ENCODE measurements at places on chromosomes 1 and 21. TPM values are rescaled to one million over a fixed set of nuclear protein-coding genes. Genes with fewer than 3 reads are reported as not detected.

DNA sequence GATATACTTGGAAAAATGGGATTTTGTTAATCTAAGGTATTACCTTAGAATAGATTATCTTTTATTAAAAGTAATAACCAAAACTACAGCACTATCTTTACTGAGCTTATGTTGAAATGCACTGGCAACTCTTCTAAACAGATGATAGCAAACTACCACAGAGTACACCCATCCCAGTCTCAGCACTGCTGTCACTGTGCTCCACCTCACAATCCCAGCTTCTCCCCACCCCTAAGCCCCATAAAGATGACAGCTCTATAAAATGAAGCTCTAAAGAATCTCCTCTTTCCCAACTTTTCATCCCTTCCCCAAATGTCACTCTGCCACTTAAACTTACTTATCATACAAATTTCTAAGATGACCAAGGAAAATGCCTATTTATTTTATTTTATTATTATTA is 6.4 kb downstream of the DSTYK start:
- no peak for DNase-seq

- no peak for DNase-seq
These were observed 12.1 kb downstream of the EPHA10 start for GRCh38 chr1:37752583-37753471.

DNA sequence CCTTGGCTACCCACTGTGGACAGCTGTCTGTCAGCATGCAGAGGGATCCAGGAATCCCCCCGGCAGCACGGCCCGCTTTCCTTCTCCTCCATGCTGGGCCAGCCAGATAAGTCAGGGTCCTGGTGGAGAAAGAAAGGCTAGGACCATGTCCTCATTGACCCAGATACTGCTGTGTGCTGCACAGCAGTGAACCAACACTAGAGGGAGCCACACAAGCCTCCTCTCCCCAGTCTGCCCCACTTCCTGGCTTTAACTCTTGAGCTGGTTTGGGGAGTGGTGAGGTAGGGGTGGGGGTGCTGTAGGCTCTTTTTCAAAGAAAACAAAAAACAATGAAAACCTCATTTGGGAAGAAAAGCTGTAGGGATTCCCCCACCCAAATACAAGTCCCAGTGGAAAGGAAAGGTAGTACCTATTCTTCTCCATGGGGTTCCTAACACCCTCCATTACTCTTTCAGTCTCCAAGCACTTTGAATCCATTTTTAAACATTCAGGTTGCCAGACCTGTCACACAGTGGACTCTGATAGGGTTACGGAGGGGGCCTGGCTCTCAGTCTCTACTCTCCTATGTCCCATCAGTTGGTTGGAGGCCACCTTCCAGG is 84.9 kb upstream of the CD1D start:
- DNase-seq = peak; percentile 41

DNA sequence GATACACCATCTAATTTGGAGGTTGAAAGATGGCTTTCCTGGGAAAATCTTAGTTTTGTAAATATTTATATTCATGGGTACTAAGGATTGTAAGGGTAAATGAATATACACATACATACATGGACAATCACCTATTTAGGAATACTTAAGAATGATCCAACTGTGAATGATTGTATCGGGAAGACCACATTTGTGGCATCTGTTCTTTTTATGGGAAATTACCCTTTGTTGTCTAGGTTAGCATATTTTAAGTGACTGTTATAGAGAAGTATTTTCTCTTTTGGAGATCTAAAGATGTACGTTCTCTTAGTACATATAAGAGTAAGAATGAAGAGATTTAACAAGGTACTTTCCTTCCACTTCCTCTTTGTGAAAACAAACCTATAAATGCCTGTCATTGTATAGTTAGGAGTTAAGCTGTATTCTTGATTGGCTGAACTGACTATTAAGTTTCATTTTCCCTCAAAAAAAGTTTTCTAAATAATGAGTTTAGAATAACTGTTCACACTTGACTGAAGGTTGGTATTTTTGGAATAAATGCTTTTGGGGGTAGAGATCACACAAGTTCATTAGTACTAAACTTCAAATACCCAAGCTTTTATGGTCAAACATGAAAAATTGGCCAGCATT is 26.7 kb downstream of the SNX7 start:
- no peak for DNase-seq

GRCh38 chr1:81254560-81254959 is 546.2 kb upstream of the ADGRL2 start:
- no peak for DNase-seq

GRCh38 chr1:54051933-54052430 is 1.0 kb downstream of the TMEM59 start:
- peak; percentile 54 for DNase-seq

DNA sequence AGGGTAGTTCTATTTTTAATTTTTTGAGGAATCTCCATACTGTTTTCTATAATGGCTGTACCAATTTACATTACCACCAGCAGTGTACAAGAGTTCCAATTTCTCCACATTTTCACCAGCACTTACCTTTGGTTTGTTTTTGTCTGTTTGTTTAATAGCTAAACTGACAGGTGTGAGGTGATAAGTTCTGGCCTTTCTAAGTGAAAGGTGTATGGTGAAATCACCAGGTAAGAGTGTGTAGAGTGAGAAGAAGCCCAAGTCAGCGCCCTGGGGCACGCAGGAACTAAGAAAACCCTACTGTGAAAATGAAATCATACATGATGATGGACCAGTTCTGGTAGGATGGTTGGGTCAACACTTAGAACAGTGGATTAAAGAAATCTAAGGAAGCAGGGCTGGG is 34.5 kb downstream of the BTG3 start:
- no peak for DNase-seq

The CFHR3 gene
- not detected for polyA plus RNA-seq

The OR10J1 gene
- polyA plus RNA-seq = not detected

The PROK1 gene
- not detected for polyA plus RNA-seq

The GSTM5 gene
- polyA plus RNA-seq = 0.25 TPM

The IGSF5 gene
- not detected for polyA plus RNA-seq
